ENCODE measurements at places on chromosomes 2 and 18.
A peak's percentile ranks its signal among the peaks of the same experiment; 100 is the strongest.

GRCh38 chr18:77086656-77087392 is 45.8 kb downstream of the MBP start:
- DNase-seq, result no peak

- DNase-seq, result peak; percentile 79
These were observed 59.0 kb downstream of the E2F6 start for GRCh38 chr2:11406958-11407381.

- DNase-seq, result peak; percentile 94
These were observed at the start of the genes CEBPZ and NDUFAF7 for GRCh38 chr2:37231241-37232130. CEBPZ (minus strand) TSS chr2:37231596; CDS start chr2:37231567, 29 bp downstream. NDUFAF7 (plus strand) TSS chr2:37231658; CDS start chr2:37231706, 48 bp downstream.

- DNase-seq, result no peak
These were observed 18.8 kb upstream of the MREG start for GRCh38 chr2:216031960-216032689.

GRCh38 chr2:33477473-33478468 is 1.3 kb downstream of the RASGRP3 start:
- no peak for DNase-seq

- no peak for DNase-seq
These were observed 68.9 kb upstream of the BOD1L2 start for GRCh38 chr18:57077786-57078552.

DNA sequence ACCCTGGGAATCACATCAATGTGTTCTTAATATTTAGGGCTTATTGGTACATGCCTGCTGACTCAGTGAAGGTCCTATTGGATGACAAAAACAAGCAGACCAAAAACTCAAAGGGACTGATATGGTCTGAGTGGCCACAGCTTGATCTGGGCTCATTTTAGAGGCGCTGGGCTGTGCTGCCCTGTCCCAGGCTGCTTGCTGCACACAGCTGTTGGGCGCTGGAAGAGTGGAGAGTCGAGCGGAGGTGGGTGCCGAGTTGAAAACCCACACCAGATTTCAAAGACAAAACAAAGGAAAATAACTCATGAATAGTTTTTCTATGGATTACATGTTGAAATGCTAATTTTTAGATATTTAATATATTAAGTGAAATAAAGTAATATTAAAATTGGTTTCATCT is 68.5 kb downstream of the LONRF2 start:
- no peak for DNase-seq
